ENCODE measurements at places on chromosomes 6 and 20.
A peak's percentile ranks its signal among the peaks of the same experiment; 100 is the strongest.

- DNase-seq: no peak
These were observed 141.3 kb upstream of the CARMIL1 start for GRCh38 chr6:25137916-25138232.

- no peak for DNase-seq
These were observed 181.2 kb downstream of the ZDHHC14 start for GRCh38 chr6:157561929-157562810.

GRCh38 chr20:22836211-22836610 is 198.9 kb upstream of the SSTR4 start:
- no peak for DNase-seq

GRCh38 chr6:113011389-113011788 is 664.3 kb downstream of the RFPL4B start:
- no peak for DNase-seq

GRCh38 chr6:109260701-109261100 is 121.6 kb downstream of the CD164 start:
- no peak for DNase-seq

DNA sequence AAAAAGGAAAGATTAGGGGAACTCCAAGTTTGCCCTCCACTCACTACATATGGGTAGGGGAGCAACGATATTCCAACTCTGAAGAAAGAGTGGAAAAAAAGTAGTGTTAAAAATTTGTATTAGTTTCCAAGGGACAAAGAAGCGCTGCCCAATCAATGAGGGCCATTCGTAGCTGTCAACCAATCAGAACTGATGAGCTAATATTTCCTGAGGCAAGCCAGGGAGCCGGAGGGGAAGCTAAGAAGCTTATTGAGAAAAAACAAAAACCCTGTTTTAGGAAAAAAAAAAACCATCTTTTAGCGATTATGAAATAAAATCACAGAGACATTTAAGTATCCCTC is 59.5 kb downstream of the TRIM38 start:
- peak; percentile 59 for DNase-seq

- no peak for DNase-seq
These were observed 8.6 kb downstream of the ZNF292 start for GRCh38 chr6:87164004-87164403.

DNA sequence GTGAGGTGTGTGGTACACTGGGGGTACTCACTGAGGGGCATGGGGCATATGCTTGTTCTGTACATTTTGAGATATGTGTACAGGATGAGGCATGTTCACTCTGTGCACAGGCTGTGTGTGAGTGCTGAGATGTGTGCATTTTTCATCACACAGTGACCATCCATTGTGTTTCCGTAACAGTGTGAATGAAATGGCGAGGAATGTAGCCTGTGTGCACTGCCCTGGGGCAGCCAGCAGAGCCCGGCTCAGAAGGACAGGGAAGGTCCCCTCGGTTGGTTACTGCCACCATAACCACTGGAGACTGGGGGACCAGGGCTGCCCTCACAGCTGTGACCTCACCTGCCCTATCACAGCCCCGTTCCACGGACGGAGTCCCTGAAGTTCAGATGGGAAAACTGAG is 106.2 kb upstream of the MYL9 start:
- DNase-seq: no peak

DNA sequence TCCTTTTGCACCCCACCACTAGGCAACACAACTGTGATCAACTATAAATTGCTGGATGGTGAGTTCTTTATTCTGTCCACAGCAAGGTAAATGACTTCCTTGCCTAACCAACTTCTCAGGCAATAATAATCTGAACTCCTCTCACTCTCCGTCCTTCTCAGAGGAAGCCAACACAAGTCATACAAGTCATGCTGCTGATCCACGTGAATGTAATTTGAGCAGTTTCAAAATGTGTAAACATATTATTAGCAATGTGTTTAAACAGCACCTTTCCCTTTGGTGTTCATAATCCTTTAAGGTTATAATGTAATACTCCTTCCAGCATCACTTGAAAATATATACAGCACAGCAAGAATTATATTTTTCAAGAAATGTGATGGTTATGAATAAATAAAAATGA is 127.9 kb downstream of the QRSL1 start:
- no peak for DNase-seq

- no peak for DNase-seq
These were observed 132.4 kb upstream of the MAN1A1 start for GRCh38 chr6:119481976-119482375.

GRCh38 chr6:145139140-145139850 is 596.0 kb downstream of the EPM2A start:
- no peak for DNase-seq

DNA sequence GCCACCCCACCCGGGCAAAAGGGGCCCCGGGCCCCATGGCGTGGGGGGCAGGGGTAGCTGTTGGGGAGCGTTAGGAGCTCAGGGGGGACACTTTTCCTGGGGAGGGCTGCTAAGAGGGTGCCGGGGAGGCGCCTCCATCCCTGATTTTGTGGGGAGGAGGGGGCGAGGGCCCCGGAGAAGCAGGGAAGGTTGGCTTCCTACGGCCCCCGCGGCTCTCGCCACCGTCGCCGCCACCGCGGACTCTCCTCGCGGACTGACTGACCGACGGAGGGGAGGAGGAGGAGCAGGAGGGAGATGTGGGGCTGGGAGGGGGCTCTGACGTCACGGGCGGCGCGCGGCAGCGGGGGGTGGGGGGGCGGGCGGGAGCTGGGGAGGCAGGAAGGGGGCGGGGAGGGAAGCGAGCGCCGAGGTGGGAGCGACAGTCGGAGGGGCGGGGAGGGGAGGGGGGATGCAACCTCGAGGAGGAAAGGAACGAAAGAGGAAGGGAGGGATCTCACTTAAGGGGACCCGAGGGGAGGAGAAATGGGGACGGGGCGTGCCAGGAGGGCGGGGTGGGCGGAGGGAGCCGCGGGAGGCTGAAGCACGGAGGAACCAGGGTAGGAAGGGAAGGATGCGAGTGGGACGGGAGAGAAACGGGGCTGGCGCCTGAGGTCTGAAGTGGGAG is 5.1 kb downstream of the GABBR1 start:
- DNase-seq: peak; percentile 45

DNA sequence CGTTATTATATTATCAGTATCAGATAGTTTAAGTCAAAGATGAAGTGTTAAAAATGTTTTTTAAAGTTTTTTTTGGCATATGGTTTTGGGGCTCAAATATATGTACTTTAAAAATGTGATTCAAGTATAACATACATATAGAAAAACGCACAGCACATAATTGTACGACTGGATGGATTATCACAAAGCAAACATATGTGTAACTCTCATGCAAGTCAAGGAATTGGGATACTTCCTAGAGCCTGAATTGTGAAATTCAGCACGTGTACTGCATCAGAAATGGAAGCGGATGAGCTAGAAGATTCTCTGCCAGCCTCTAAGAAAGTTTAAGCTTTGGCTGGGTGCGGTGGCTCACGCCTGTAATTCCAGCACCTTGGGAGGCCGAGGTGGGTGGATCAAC is 340.9 kb downstream of the PRL start:
- DNase-seq: no peak

Measured in CD4-positive, alpha-beta T cell treated with Interleukin-2 at 100 ng/mL for 4 hours (primary cell).